ENCODE measurements at places on chromosomes 6 and 20.
A peak's percentile ranks its signal among the peaks of the same experiment; 100 is the strongest.

GRCh38 chr20:48371211-48371610 lies 456.6 kb downstream of the PREX1 start:
- DNase-seq, result no peak

DNA sequence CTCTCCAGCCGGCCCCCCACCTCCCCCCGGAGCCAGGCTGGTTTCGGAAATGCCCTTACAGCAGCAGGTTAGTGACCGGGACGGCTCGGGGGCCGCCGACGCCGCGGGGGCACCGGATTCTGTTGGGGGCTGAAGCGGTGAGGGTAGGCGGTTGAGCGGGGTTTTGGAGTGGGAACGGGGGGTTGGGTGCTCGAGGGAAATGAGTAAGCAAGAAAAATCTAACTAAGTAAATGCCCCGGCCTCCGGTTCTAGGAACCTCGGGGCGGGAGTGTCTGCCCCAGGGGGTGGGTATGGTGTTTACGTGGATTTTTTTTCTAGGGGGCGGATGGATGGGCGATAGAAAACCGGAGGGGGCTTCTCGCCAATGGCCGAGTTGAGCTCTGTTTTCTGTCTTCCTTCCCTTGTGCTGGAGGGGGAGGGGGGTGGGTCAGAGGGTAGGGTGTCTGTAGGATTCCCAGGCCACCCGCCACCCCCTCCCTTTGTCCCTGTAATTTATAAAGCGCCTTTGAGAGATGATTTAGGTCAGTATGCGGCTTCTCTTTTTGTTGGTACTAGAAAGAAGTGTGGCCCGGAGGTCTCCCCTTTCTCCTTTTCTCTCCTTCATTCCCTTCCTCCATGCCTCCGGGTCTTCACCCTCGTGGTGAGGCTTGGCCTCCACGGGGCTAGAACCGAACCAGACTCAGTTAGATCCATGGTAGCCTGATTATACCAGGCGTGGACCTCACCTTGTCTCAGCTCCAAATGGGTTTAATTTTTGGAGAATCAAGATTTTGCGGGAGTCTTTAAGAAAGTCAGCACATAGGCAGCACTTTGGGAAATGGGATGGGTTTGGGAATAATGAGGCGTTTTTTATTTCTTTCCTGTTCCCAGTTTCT lies 2.3 kb downstream of the E2F3 start:
- DNase-seq, result peak; percentile 65

GRCh38 chr6:75210885-75211739 lies 5.3 kb upstream of the COL12A1 start:
- peak; percentile 47 for DNase-seq

- DNase-seq, result no peak
Observed at GRCh38 chr6:131002661-131002980, 60.4 kb downstream of the EPB41L2 start.

- DNase-seq, result no peak
Observed at GRCh38 chr6:82866446-82866845, 199.2 kb downstream of the UBE3D start.

- peak; percentile 37 for DNase-seq
Observed at GRCh38 chr20:50286609-50287008, 96.0 kb downstream of the CEBPB start.

DNA sequence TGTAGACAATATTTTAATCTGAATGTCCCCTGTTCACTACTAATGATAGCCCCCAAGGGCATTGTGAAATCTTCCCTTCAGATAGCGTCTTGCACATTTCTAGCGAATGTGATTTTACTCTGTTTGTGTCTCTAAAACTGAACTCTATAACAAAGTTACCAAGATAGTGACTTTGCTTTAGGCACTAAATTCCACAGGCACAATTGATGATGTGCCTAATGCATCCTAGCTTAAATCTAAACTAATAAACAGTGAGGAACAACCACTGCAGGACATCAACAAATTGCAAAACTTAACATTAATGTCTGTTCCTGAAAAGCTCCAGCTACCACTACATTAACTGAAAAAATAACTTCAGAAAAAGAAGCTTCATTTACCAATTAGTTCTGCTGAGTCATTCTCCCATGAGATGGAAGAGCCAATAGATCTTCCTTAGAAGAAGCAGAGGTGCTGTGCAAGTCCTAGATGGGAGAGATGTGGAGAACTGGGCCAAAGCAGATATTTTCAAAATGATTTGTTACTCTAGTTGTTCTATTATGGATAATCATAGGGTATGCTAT lies 1065.0 kb downstream of the EPHA7 start:
- DNase-seq, result no peak

GRCh38 chr6:14172562-14172961 lies 55.0 kb downstream of the CD83 start:
- no peak for DNase-seq

- no peak for DNase-seq
Observed at GRCh38 chr20:63529180-63529860, 7.9 kb downstream of the PTK6 start.

GRCh38 chr6:11386323-11386722 lies 151.2 kb upstream of the TMEM170B start:
- DNase-seq, result no peak

DNA sequence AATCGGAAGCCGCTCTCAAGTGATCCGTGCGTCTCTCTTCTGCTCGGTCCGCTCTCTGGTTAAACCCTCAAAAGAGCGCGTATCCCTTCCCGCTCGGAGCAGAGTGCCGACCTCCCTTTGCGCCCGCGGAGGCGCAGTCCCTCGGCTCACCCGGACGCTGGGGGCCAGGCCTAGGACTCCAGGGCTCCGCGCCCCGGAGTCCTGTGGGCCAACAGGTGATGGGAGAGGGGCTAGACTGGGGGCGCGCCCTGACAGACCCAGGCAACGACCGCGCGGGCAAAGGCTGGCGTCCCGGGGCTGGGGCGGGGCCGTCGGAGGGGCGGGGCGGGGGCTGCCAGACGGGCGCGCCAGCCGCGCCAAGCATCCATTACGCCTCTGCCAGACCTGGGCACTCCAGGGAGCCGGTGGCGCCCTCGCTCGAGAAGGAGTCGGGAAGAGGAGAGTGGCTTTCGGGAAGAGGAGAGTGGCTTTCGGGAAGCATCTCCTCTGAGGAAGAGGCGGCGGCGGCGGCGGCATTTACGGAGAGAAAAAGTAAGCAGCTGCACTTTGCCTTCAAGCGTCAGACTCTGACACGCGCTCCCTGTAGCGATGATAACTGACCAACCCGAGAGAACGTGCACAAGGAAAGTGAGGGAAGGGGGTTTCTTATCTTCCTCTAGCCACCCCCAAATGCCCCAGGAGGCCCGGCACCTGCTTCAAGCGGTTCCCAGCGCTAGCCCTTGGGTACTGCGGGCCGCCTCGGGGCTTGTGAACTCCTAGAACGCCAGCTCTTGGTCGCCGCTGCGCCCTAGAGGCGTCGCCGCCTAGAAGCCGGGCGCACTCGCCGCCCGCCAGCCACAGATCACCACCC lies 2.6 kb downstream of the EPHA7 start:
- DNase-seq, result peak; percentile 11

DNA sequence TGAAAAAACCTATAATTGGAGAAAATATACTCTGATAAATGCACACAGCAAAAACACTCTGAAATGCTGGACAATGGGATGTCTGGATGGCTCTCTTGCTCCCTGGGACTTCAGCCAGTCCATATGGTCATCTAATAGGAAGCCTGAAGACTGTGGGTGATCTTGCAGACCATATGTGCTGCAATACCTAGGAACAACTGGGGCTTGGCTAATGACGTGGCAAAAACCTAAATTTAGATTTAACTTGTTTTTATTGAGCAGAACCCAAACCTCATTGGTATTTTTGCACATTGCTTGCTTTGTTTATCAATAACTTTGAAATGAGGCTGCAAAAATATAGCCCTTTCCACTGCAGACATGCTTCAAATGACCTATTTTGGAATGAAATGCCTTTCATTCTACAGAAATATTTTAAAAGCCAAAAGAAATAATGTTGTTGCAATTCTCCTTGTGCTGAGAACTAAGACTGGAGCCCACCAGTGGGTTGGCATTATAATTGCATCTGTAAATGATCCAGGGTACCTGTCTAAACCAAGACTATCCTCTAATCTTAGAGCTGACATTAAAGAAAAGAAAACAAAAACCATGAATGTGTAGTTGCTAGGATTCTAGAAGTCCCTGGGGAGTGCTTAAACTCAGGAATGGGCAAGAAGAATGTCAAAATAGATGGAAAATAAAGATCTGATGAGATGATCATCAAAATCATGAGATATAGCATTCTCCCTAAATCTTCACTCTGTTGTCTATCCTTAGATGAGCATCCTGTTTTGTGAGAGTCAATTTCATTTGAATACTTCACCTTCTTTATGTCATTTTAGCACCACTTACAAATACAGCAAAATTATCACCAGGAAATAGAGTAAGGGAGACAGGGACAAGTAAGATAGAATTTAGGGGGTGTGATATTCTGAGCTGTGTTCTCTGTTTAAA lies 152.1 kb upstream of the RIMS1 start:
- no peak for DNase-seq

DNA sequence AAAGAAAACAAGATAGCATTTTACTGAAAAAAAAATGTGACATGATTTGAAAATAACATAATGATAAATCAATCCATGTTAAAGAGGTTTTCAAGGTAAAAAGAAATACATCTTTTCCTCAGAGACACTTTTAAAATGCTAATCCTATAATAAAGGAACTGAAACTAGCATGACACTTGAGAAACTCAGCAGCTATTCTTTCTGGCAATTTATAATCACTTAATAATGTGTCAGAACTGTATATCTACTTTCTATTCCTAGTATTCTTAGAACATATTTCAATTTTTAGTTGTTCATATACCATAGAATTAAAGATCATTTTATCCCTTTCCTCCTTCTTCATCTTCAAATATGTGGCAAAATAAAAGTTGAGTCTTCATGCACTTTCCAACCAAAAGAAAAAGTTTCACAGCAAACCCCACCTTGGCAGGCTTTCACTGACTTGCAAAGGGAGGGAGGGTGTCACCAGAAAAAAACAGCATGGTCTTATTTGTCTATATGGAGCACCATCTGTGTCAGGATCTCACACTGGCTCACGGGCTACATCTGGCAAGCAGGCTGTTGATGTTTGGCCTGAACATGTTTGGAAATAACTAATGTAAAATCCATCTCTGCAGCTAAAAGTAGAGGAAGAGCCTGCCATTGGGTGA lies 48.5 kb downstream of the FHL5 start:
- DNase-seq, result no peak

GRCh38 chr20:63163596-63164483 lies 52.1 kb downstream of the YTHDF1 start:
- no peak for DNase-seq

GRCh38 chr6:4316867-4317400 lies 181.6 kb upstream of the ECI2 start:
- peak; percentile 76 for DNase-seq

GRCh38 chr20:63087236-63087871 lies 80.6 kb upstream of the BHLHE23 start:
- no peak for DNase-seq

GRCh38 chr20:9349249-9349648 lies 165.1 kb upstream of the LAMP5 start:
- no peak for DNase-seq

- no peak for DNase-seq
Observed at GRCh38 chr6:89984926-89985750, 90.9 kb downstream of the GJA10 start.

GRCh38 chr20:3645309-3646066 lies 17.7 kb downstream of the GFRA4 start:
- DNase-seq, result no peak

- no peak for DNase-seq
Observed at GRCh38 chr20:59939052-59939878, 840 bp downstream of the PPP1R3D start.

DNA sequence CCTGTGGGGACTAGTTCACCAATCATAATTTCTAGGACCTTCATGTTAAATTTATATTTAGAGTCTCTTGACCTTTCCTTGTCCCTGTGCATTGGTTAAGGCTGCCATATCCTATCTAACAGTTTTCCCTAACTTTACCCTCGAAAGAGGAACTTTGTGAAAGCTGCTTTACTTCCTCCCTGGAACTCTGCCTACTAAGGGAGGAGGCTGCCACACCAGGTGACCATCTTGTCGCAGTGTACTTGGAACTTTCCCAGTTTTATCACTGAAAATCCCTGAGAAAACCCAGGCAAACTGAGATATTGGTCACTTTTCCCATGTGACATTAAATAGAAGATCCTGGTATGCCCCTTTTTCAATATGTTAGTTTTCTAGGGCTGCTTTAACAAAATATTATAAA lies 317.6 kb upstream of the TSHZ2 start:
- no peak for DNase-seq

- no peak for DNase-seq
Observed at GRCh38 chr20:25291432-25292133, 43.7 kb downstream of the PYGB start.

DNA sequence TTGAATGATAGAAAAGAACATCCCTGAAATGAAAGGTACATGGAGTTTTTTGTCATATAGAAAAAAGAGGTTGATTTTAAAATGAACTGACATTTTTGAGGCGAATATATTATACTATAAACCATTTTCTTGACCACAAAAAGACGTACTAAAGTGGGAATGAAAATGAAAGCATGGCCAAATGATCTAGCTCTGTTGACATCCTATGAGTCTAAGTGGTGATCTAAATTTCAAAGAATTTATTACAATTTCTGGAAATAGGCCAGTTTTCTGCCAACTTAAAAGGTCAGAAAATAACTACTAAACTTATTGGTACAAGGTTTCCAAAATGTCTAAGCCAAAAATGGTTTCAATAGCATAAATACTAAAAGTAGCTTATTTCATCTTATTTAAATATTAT lies 536.8 kb downstream of the EYS start:
- no peak for DNase-seq

- peak; percentile 94 for DNase-seq
Observed at GRCh38 chr6:82144852-82145340, 102.6 kb downstream of the IBTK start.

DNA sequence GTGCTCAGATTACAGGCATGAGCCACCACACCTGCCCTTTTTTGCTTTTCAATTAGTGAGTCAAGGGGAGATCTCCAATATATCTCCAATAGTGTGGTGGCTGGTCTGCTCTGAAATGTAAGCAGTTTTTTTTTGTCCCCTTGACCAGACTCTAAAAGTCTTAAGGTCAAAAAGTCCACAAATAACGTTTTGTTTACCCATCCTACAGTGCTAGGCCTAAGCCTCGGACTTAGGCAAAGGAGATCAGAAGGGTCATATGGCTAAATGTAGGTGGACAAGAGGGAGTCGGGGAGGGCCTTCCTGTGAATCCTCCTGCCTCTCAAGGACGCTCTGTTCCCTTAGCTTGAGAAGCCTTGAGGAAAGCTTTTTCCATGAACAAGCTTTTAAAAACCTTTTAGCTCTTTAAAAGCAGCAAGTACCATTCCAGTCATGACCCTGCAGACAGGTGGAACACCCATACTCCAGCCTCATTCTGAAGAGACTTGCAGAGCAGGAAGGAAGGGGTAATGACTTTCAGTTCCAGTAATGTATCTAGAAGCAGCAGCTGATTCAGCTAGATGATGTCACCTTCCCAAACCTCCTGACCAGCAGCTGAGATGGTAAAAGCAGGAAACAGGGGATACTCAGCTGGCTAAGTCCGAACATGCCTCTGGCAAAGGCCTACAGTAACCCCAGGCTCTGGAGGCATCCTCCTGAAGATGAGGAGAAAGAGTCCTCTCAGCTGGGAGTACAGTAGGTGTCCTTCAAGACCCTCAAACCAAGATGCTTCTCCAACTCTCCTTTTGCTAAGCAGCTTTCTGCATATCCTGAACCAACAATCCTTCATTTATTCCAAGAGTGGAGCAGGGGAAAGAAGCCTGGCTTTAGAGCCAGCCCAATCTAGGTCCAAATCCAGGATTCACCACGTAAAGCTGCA lies 23.6 kb downstream of the BCL2L1 start:
- peak; percentile 98 for DNase-seq

GRCh38 chr6:43335469-43335868 lies 26.8 kb upstream of the CRIP3 start:
- no peak for DNase-seq

GRCh38 chr20:59584278-59584925 lies 19.9 kb upstream of the PHACTR3 start:
- no peak for DNase-seq

- no peak for DNase-seq
Observed at GRCh38 chr6:87122477-87122876, 27.6 kb upstream of the CGA start.
